ENCODE measurements at places on chromosomes 2 and 18.

- no peak for DNase-seq
These were observed 62.8 kb upstream of the CYP26B1 start for GRCh38 chr2:72210470-72210869.

- no peak for DNase-seq
These were observed 12.9 kb downstream of the ERFE start for GRCh38 chr2:238171575-238172187.

DNA sequence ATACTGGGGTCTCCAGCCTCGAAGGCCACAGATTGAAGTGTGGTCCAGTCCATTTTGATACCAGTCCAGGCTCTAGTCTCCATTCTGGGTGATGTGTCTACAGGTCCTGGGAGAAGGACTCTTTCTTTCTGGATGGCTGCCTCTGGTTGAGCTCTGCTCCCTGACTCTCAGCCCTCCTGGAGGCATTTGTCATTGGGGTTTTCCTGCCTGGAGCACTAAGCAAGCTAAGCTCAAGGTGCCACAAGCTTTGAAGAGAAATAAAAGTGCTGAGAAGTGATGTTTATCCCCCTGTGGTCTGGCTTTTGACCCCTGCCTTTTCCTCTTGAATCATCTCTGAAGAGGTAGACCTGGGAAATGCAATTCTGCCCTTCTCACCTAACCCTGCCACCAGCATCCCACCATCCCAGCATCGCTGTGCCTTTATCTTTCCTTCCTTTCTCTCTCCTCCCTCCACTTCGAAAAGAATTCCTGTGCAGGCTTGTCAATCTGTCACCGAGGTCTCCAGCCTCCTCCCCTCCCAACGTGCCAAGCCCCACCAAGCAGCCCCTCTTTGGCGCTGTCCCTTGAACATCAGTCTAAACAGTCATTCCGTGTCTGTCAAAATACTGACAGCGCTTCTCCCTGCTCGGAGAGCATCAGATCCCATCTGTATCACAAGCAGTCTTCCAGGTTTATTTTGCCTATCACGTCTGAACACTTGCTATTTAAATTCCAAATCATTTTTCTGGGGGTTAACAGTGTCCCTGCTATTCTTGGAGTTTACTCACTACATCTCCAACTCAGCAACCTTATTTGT is 334.6 kb upstream of the SLC14A2 start:
- no peak for DNase-seq

DNA sequence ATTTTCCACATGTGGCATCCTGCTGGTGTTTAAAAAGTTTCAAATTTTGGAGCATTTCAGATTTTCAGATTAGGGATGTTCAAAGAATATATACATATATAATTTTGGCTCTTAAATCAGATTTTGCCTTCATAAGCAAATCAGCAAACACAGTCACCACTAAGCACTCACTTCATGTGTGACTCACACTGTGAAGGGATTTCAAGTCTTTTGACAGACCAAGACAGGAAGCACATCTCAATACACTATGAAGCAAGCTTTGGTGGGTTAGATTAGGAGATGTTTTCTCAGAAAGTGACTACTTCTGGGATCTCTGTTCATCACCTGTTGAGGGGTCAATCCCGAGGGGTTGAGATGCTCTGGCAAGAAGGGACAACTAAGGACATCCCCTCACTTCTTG is 227.8 kb upstream of the RBBP8 start:
- DNase-seq, result no peak

GRCh38 chr18:25921677-25922421 is 168.6 kb downstream of the SS18 start:
- no peak for DNase-seq

GRCh38 chr2:160909781-160910242 is 250.4 kb upstream of the TANK start:
- no peak for DNase-seq

DNA sequence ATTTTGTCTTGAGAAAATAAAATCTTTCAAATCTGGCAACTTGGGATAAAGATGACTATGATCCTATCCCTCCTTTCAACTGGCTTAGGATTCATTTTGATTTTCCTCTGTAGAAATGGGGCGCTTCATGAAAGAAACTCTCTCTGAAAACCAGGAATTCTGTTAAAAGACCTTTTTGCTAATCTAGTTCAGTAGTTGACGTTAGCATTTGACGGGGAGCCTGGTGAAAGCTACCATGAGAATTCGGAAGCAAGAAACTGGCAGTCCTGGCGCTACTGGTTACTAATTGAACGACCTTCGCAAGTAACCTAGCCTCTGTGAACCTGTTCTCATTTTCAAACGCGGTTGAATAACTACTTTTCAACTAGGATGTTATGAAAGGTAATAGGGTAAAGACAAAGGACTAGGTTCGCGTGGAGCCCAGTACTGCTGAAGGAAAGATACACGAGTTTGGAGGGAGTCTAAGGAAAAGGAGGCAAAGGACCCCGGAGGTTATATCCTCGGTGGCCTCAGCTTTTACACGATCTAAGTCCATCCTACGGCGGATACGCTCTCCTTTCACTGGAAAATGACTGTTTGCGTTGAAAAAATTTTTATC is 604 bp upstream of the STK11IP start:
- DNase-seq, result no peak

DNA sequence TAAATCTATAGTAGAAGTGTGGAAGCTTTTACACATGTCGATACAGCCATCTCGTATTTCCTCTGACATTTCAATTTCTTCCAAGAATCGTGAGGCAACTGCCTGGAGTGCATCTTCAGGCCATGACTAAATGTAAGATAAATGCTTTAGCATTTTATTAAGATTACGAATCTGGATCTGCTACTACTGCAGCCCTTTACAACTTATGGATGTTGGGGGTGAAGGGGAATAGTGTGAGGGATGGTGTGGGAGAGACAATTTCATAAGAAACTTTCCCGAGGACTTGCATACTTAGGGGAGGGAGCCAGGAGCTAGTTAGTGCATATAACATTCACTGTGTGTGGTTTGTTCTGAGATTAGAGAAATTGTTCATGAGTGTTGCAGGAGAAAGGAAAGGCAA is 204.8 kb downstream of the SLC39A10 start:
- DNase-seq, result no peak

GRCh38 chr2:151826737-151827157 is 1.5 kb downstream of the ARL5A start:
- no peak for DNase-seq

DNA sequence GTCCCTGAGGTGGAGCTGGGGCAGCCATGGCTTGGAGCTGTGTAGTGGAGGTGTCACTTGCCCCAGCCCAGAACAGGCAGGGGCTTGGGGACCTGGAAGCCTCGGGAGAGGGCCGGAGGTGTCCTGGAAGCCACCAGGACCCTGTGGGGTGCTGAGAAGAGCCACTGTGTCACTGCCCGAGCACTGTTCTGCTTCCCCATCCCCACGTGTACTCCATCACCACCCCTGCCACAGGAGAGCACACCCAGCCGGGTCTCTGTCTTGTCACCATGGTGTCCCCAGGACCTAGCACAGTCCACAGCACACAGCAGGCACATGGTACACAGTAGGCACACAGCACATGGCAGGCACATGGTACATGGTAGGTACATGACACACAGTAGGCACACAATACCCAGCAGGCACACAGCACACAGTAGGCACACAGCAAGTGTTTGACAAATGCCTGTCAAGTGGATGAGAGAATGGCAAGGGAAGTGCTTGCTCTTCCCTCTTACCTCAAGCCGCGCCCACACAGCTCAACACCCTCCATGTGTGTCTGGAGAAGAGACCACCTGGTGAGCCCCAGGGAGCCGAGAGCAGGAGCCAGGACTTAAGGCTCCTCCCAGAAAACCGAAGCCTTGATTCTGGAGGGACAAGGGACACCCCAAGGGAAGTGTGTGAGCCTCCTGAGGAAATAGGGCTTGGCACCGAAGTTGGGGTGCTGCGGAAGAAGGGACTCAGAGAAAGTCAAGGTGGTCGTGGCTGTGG is 13.3 kb downstream of the MBP start:
- DNase-seq, result no peak

- no peak for DNase-seq
These were observed 12.4 kb upstream of the TLK1 start for GRCh38 chr2:171173087-171173486.

DNA sequence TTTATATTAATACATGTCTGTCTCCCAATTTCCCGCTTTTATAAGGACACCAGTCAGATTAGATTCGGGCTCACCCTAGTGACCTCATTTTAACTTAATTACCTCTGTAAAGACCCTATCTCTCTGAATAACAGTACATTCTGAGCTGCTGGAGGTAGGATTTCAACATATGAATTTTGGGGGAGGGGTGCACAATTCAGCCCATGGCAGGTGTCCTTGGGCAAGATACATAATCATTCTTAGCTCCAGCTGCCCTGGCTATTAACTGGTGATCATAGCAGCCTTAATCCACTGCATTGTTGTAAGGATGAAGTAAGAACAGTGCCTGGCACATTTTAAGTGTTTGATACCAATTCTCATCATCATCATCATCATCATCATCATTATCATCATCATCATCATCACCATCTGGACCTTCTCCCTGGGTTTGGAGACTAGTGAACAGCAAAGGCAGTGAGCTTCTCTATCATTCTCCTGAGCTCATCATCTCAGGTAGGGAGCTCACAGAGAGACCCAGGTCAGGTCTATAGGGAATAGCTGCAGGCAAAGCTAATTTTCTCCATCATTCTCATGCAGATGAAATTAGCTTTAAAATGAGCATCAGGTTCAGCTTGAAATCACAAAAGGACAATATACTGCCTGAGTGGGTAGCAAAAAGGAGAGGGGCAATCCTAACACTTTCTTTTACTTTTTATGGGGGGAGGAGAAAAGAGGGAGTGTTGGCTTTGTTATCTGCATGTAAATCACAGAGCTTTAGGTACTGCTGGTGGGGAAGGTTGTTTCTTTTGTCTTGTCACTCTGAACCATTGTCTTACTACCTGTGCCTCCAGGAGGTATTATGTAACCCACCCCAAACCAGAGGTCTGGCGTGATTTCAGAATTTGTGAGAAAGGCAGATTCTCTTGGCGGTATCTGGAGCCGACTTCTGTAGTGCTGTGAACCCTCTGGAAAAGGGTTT is 125.5 kb upstream of the SPRED2 start:
- no peak for DNase-seq

DNA sequence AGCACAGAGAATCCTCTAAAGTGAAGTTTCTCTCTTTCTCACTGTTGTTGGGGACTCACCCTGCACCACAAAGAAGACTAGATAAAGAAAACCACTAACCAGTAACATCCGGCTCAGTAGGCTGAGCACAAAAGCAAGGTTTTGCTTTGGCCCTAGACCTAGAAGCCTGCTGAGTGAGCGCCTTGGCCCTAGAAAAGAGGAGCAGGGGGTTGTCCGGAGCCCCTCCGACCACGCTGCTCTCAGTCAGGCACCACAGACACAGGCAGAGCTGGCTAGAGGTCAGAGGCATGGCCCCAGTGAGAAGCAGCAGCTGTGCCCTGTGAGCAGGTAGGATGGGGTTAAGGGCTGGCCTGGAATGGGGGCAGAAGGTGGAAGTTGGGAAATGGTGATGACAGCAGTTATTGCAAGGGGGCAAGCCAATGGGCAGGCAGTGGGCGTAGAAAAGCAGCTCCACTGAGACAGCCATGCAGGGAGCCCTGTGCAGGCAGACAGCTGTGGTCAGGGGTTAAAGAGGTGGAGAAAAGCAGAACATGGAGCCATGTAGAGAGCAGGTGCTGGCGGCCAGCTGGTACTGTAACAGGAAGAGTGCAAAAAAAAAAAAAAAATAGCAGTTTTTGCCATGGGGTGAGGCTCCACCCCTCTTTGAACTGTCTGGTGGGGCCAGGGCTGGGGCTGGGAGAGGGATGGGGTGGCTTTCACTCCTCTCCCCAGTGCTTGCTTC is 36.9 kb upstream of the SLC14A1 start:
- DNase-seq, result peak; percentile 25

DNA sequence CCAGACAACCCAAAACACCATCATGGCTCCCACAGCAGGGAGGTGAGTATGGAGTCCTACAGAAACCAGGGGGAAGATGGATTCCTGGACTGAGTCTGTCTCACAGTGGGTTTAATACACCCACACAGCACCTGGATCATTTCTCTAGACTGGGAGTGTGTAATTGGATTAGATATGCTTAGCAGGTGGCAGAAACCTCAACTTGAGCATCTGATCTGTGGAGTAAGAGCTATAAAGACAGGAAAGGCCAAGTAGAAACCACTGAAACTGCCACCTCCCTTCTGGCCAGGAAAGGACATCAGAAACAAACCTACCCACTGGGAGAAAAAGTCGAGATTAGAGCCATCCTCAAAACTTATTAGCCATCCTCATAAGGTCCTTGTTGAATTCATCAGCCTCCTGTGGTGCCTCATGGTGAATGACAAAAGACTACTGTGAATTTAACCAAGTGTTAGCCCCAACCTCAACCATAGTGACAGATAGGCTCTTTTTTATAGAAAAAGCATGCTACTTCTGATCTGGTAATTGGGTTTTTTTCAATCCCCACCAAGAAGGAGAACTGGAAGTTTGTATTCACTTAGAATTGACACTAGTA is 28.1 kb upstream of the CHST9 start:
- no peak for DNase-seq

DNA sequence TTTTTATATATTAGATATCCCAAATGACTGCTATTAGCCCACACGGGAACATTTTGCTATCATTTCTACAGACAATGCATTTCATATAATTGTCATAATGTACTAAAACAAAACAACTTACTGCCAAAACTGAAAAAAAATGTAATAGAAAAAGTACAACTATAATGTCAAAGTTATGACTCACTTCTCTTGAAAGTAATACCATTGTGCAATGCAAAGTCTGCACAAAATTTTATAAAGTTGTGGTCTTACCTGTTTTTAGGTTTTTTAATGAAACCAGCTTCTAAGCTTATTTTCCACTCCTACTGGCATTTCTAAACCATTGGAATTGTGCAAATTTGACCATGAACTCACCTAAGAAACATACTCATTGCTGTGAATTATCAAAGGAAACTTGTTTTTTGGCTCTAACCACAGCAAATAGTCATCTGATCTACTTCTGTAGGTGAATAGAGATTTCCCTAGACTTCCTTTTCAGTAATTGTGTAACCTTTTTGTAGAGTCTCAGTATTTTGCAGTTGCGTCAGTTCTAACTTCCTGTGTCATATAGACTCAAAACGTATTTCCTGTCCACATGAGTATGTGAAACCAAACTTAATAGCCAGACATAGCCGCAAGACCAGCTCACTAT is 31.9 kb upstream of the TFPI start:
- no peak for DNase-seq

- DNase-seq, result no peak
These were observed 13.8 kb upstream of the GATA6 start for GRCh38 chr18:22155584-22155983.

GRCh38 chr2:182088681-182089320 is 103.1 kb downstream of the PPP1R1C start:
- DNase-seq, result no peak

- DNase-seq, result no peak
These were observed 83.6 kb downstream of the VRK2 start for GRCh38 chr2:58130238-58130637.

GRCh38 chr2:47221946-47222345 is 66.8 kb upstream of the STPG4 start:
- DNase-seq, result no peak

GRCh38 chr2:222710736-222711135 is 39.3 kb downstream of the MOGAT1 start:
- no peak for DNase-seq

DNA sequence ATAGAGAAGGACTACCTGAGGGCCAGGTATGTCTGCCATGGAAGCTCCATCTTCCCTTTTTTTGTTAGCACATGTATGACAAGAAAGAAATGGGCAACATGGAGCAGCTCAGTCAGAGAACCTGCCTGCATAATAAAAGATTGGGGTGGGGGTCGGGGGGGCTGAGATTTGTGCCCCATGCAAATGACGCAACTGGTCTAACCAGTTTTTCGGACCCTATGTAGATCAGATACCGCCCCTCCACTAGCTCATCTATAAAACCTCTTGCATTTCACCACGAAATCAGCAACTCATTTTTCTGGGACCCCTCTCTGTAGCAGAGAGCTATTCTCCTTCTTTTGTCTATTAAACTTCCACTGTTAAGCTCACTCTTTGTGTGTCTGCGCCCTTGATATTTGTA is 657.2 kb downstream of the ERBB4 start:
- no peak for DNase-seq
